ENCODE measurements at places on chromosomes 3 and 15. TPM values are rescaled to one million over a fixed set of nuclear protein-coding genes. Genes with fewer than 3 reads are reported as not detected.

PLA2G4E gene
- not detected for total RNA-seq

NAALADL2 gene
- total RNA-seq = 3.4 TPM

DNAH12 gene
- 0.04 TPM for total RNA-seq

RYR3 gene
- total RNA-seq = under 0.01 TPM

SLC24A5 gene
- not detected for total RNA-seq

ZNF662 gene
- total RNA-seq = 1.4 TPM

CCR4 gene
- 0.21 TPM for total RNA-seq

SYNPR gene
- not detected for total RNA-seq

XCR1 gene
- not detected for total RNA-seq

AGTR1 gene
- total RNA-seq = not detected

CLSTN2 gene
- total RNA-seq = 0.07 TPM

PLSCR2 gene
- total RNA-seq = not detected

INKA1 gene
- total RNA-seq = 20.4 TPM

GOLGA6B gene
- not detected for total RNA-seq

ACSBG1 gene
- not detected for total RNA-seq

CCDC39 gene
- not detected for total RNA-seq

SV2B gene
- total RNA-seq = not detected

ADCY5 gene
- total RNA-seq = 0.07 TPM

GOLGA8S gene
- 0.04 TPM for total RNA-seq

ITPKA gene
- total RNA-seq = 0.46 TPM

TGFBR2 gene
- 298 TPM for total RNA-seq

SLC28A2 gene
- total RNA-seq = not detected

IL1RAP gene
- total RNA-seq = 9.4 TPM

FGF7 gene
- total RNA-seq = 0.14 TPM

PLSCR1 gene
- 60.3 TPM for total RNA-seq
